AG04450 (cell line): ENCODE measurements at places on chromosomes 12 and 14. TPM values are rescaled to one million over a fixed set of nuclear protein-coding genes. Genes with fewer than 3 reads are reported as not detected.

DNA sequence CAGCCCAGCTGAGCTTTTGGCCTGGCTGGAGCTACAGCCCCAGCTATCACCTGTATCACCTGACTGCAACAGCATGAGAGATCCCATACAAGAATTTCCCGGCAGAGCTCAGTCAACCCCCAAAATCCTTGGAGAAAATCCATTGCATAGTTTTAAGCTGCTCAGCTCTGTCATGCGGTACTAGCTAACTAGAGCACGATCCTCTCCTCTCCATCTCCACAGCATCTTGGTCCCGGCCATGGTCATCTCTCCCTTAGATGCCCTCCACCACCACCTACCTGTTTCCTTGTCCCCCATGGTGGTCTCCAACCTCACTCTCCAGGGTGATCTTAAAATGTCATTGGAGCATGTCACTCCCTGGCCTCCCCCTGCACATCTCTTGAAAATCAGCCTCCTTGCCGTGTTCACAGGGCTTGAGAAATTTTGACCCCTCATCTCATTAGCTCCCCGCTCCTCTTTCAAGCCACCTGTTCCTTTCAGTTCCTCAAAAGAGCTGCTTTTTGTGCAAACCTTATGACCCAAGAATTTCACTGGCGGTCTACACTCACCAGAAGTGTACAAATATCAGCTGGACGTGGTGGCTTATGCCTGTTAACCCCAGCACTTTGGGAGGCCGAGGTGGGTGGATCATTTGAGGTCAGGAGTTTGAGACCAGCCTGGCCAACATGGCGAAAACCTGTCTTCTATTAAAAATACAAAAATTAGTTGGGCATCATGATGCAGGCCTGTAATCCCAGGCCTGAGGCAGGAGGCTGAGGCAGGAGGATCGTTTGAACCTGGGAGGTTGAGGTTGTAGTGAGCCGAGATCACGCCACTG is 8.1 kb upstream of the CLMN start:
- DNase-seq = no peak

The NANOG gene
- polyA plus RNA-seq = 0.01 TPM in 1 of 2 replicates, not detected in the other

GRCh38 chr12:115683240-115683780 is 594.2 kb downstream of the MED13L start:
- DNase-seq = no peak

The TTC5 gene
- polyA plus RNA-seq = 20.0 and 23.5 TPM in 2 replicates

GRCh38 chr14:67435603-67436002 is 23.6 kb upstream of the PLEK2 start:
- no peak for DNase-seq

DNA sequence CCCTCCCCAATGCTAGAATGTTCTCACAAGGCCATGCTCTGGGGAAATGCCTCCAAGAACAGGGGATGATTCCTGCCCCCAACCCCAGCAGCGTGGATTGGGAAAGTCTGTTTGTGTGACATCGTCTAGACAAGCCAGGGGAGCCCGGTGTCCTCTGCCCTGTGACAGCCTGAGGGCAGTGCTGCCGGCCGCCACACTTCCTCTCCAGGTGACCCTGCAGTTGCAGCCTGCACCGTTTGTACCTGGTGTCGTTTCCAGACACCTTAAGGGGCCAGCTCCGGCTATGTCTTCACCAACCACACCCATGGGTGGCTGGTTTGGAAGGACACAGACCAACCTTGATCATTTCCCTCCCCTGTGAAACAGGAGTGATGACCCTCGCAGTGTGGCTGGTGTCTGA is 372.6 kb downstream of the BCL11B start:
- DNase-seq = no peak

The BICDL1 gene
- polyA plus RNA-seq = not detected in 2 replicates

GRCh38 chr12:62668782-62669181 is 202.2 kb downstream of the MON2 start:
- no peak for DNase-seq

DNA sequence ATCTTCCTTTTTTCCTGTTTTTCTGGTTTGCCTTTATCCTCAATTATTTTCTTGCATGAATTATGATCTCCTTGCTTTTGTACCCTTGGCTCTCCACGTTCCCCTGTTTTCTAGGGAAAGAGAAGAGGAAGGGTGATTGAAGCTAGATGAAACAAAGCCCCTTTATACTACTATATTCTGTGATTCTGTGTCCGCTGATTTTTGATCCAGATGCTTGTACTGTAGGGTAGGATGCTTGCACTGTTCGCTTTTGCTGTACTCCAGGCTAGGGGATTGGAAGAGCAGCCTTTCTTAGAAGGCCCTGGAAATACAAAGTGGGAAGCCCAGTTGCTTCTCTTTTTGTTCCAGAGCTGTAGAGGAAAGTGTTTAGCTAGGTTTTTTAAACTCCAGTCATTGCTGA is 35.1 kb upstream of the KLHDC2 start:
- DNase-seq = no peak

The ESRRB gene
- not detected in 2 replicates for polyA plus RNA-seq

- no peak for DNase-seq
Measured at GRCh38 chr14:38828183-38828827, 274.7 kb downstream of the SEC23A start.

DNA sequence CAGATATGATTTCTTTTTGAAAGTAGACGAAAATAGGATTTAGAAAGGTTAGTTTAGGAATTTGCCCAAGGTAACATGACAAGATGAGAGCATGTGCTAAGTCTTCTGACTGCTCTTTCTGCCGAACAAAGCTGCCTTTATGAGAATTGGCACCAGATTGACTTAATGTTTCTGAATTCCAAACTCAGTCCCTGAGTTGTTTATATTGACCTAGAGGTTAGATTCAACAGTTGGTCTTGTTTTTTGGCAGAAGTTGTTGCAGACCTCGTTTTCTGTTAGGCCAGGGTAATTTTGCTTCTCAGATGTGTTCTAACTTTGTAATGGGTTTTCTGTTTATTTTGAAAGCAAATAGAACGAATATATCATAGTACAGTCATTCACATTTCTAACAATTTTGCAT is 61.5 kb upstream of the LRTM2 start:
- DNase-seq = no peak

DNA sequence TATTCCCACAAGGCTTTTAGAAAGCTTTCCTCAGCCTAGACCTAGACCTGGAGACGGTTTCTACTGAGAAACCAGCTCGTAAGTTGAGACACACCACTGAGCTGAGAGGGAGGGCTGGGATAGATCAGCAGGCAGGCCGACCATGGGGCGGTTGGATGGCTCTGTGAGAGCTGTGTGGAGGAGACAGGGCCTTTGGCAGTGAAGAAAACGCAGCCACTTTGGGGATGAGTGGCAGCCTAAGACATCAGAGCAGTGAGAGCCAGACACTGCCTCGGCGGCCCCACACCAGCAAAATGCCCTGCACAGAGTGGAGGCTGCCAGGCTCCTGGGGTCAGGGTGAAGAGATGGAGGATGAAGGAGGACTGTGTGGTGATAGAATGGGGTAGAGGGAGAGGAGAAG is 46.0 kb downstream of the CACNA2D4 start:
- no peak for DNase-seq

The PCED1B gene
- 0.88 and 1.1 TPM in 2 replicates for polyA plus RNA-seq

DNA sequence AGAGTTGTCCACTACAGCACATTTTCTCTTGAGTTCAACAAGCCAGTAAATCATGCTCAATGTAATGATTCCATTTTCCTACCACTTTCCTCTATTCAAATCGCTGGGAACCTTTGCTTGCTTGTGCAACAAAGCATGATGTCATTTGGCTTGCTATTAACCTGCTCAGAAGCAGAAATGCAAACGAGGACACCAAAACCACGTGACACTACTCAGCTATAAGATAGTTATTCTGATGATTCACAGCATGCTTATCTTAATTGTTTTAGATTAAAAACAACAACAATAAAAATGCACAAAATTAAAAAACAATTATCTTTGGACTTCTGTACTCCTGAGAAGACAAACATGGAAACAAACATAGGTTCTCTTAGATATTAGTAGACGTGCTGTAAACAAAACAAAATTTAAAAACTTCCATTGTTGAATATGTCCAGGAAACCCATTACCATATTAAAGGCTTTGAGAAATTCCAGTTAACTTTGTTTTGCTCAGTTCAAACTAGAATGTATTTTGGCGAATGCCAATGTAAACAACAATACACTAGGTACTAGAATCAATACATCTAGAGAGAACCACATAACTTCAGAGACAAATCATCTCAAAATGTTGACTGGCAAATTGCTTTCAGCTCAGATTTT is 77.5 kb upstream of the KRAS start:
- DNase-seq = no peak

DNA sequence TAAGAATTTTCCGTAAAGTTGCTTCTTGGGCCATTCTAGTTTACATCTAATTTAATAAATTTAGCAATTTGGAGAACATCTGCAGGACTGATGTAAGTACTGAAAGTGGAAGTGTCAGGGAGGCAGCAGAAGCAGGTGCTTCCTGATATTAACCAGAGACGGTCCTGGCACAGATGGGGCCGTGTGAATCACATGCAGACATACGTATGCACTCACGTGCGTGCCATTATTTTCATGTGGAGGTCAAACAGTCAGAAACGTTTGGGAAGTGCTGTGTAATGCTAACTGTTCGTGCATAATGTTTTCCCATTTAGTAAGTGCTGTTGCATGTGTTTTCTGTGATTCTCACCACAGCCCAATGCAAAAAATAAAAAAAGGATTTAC is 87.8 kb upstream of the DYNC1H1 start:
- DNase-seq = no peak

The ZNF740 gene
- polyA plus RNA-seq = 20.9 and 21.7 TPM in 2 replicates

DNA sequence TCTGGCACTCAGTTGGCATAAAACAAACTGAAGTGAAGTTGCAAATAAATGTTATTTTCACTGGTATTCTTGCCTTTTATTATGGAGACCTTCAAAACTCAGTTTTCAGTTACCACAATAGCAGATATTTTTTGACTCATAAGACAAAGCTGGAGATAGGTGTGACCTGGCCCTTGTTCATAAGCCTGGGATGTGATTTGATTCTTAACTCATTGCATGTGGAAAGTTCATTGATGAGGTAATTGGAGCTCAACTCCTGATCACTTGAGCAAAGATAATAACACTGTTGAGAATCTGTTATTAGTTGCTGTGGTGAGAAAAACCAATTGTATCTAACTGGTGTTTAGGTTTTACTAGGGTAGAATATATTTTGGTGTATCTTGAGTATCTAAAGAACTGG is 105.1 kb downstream of the AEBP2 start:
- no peak for DNase-seq
